Fibroblast of skin of back (primary cell): ENCODE measurements at places on chromosomes 6 and 20.

DNA sequence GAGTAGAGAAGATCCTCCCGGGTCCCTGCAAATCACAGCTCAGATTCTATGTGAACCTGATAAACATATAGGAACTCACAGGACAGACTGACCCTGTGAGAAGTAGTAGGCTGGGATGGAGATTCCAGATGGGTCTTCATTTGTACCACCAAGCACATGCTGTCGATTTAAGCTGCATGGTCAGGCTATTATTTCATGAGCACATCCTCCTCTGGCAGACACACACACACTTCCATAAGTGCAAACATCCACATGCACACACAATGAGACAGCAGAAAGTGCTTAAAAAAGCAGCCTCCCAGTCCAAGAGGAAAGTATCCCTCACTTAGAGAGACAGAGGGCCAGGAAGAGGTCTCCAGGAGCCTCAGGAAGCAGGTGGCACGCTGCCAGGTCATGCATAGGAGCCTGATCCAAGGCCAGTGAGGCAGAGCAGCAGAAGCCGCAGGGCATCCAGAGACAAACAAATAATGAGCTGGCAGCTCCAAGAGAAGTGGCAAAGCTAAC, 131.8 kb downstream of the UNC5CL start:
- peak; percentile 28 for DNase-seq

- DNase-seq = no peak
Measured at GRCh38 chr6:13113376-13113775, 215.0 kb downstream of the TBC1D7 start.

DNA sequence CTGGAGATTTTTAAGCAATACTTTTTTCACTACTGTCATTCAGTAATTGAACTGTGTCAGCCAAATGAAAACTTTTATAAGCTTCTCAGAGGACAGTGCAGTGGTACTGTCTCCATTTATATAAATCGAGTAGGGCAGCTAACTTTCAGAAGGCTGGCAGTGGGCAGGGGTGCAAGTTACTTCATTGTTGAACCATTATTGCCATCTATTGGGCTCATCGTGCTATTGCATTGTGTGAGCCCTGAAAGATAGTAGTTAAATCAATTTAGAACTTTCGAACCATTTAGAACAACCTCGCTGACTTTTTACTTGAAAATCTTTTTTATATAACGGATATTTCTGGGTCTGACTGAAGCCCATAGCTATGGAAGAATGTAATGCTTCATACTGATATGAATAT, 347.8 kb upstream of the PLCB4 start:
- peak; percentile 64 for DNase-seq

DNA sequence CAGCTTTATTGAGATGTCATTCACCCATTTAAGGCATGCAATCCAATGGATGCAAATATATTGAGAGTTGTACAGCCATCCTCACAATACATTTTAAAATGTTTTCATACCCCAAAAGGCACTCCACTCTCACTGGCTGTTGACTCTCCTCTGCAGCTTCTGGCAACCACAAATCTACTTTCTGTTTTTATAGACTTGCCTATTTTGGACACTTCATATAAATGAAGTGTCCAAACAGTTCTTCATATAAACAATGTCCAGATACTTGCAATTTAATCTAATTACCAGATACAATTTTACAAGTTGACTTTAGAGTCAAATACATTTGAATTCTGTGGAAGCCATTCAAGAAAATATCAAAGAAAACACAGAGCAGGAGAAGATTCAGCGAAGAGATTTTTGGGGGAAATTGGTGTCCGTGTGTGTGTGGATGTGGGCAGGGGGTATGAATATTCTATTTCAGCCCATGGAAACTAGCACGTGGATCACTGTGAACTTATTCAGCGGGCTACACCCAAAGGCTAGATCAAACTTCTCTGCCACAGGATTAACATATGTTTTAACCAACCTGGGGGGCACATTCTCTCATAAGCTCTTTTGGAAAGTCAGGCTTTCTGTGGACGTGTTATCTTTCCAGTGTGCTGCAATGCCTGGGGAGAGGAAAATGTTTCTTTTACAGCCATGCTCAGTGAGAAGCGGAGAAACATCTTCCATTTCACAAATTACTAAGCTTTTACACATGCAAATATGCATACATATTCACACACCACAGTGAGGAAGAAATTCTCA, 73.9 kb downstream of the PLG start:
- no peak for DNase-seq

DNA sequence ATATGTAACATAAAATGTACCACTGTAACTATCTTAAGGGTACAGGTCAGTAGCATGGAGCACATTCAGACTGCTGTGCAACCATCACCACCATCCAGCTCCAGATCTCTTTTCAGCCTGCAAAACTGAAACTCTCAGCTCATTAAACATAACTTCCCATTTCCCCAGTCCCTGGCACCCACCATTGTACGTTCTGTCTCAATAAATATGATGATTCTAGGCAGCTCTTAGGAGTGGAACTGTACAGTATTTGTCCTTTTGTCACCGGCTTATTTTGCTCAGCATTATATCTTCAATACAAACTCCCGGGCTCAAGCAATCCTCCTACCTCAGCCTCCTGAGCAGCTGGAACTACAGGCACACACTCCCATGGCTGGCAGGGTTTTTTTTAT, 1.5 kb downstream of the ZC3H12D start:
- no peak for DNase-seq

DNA sequence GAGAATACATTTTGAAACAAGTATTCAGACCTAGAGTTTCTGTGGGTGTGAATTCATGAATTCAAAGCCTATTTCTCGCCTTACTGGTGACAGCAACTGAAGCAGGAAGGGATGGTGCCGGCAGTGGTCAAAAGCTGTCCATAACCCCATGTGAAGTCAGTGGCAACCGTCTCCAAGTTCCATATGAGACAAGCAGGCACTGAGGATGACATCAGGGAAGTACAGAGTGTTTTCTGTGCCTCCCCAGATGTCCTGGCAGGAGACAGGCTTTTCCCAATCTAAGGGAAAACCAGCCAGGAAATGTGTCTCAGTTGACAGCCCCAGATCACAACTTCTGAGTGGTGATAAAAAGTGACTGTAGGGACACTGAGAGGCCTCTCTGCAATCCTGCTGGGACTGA, 66.6 kb downstream of the HIVEP2 start:
- no peak for DNase-seq

- peak; percentile 68 for DNase-seq
Measured at GRCh38 chr20:14445310-14445709, 107.9 kb upstream of the FLRT3 start.

- DNase-seq = no peak
Measured at GRCh38 chr6:160788806-160789205, 86.8 kb downstream of the PLG start.

GRCh38 chr20:49706630-49707091, 7.0 kb downstream of the B4GALT5 start:
- DNase-seq = no peak

DNA sequence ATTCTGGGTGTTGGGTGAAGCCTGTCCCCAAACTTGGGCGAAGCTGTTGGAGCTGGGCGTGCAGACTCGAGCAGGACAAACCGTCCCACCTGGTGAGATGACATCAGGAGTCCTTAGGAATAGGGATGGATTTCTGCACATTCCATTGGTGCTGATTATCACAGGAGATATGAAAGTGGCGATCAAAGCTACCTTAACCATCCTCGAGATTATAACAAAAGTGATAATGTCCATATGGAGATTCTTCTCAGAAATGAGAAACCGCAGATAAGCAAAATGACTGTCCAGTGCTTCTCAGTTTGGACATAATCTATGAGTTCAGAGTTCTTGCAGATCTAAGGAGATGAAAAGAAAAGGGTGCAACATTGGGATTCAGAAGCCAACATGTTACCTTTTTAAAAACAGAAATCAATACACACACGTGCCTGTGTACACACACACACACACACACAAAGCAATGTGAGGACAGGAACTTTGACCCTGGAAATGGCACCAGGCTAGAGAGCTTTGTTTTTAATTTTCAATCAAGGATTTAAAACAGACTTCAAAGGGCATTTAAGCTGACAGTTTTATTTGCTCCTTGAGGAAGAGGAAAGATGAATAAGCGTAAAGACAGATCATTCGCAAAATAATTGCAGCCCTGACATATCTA, 165.4 kb downstream of the CD83 start:
- no peak for DNase-seq

DNA sequence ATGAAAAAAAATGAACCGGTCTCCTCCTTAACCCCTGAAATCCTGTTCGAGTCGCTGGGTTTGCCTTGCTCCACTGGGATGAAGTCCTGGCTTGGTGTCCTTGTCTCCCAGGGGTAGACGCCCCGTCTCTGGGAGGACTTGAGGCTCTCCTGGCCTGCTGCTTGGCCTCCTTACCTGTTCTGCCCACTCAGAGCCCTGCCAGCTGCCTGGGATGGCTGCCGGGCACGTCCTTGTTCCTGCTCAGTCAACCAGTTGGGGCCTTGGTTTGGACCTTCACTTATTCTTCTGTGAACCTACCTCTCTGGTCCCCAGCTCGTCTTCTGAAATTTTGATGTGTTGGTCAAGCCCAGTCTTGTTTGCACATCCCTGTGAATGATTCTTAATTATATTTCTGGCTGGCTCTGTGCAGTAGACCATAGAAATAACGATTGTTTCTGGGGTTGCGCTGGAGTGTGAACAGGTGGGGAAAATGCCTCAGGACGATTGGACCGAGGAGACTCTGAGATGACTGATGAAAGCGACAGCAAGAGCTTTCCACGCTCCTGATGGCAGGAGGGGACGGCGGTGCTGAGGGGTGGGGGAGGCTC, 126.5 kb upstream of the ESR1 start:
- no peak for DNase-seq

GRCh38 chr6:134669485-134669884, 280.4 kb downstream of the ALDH8A1 start:
- no peak for DNase-seq

- DNase-seq = no peak
Measured at GRCh38 chr6:87110636-87111035, 15.7 kb upstream of the CGA start.

- DNase-seq = peak; percentile 30
Measured at GRCh38 chr6:20564269-20564668, 30.0 kb downstream of the CDKAL1 start.

DNA sequence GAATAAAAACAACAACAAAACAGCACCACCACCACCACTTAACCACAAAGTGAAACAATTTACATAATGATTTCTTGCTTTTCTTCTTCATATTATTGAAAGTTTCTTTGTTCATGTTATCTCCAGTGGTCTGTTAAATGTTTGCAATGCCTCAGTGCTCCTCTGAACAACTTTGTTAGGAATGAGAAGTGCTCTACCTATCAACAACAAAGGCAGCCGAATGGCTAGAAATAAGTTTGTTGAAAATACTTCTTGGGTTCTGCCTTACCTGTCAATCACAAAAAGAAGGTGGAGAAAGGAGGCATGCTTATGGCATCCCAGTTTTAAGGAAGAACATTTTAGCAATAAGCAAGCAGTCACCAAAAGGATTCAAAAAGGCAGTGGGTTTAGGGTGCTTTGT, 490.2 kb downstream of the PRKN start:
- no peak for DNase-seq

DNA sequence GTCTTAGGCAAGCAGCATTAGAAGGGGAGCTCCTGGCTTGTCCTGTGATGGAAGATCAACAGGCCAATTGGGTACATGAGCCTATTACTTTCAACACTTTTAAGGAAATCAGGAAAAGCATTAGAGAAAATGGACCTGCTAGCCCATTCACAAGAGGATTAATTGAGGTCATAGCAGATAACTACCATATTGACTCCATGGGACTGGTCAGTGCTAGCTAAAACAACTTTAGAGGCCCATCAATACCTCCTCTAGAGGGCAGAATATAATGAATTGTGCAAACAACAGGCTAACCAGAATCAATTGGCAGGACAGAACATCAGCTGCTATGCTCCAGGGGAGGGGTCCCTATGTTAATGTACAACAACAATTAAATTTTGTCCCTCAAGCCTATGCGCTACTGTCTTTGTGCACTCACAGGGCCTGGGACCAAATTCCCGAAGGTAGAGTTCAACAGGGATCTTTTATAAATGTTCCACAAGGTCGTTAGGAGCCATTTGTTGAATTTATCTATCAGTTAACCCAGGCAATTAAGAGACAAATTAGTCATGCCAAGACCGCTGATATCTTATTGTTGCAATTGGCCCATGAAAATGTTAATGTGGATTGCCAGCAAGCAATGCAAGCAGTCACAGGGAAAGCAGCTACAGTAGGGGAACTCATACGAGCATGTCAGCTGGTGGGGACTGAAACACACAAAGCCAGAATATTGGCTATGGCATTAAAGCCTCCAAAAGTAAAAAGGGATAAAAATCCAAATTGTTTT, 106.6 kb upstream of the BTN3A2 start:
- DNase-seq = no peak

DNA sequence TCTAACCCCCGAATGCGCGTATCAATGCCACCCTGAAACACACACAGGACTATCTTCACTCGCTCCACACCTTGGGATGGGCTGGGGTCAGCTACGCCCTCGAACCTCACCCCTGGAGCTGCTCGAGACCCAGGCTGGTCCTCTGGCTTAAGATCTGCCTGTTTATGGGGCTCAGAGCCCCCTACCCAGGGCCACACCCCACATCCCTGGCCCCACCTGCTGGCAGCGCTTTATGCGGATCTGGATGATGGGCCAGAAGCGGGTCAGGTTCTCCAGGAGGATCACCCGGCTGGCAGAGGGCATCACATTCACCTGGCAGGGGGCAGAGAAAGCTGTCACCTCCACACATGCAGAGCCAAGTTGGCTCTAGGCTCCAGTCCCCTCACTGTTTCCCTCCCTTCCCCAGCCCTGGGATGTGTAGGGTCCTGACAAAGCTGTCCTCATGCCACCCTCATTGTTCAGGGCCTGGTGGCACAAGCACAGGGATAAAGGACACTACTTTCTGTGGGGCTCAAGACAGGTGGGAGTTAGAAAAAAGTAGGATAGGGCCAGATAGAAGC, 8.2 kb downstream of the CUL7 start:
- DNase-seq = no peak

- peak; percentile 5 for DNase-seq
Measured at GRCh38 chr6:77173472-77174074, 289.7 kb downstream of the HTR1B start.

- no peak for DNase-seq
Measured at GRCh38 chr6:128239146-128239545, 281.3 kb downstream of the PTPRK start.

GRCh38 chr20:44109951-44110361, 77.0 kb downstream of the JPH2 start:
- DNase-seq = no peak

- DNase-seq = peak; percentile 35
Measured at GRCh38 chr6:121765060-121765459, 329.6 kb downstream of the GJA1 start.

DNA sequence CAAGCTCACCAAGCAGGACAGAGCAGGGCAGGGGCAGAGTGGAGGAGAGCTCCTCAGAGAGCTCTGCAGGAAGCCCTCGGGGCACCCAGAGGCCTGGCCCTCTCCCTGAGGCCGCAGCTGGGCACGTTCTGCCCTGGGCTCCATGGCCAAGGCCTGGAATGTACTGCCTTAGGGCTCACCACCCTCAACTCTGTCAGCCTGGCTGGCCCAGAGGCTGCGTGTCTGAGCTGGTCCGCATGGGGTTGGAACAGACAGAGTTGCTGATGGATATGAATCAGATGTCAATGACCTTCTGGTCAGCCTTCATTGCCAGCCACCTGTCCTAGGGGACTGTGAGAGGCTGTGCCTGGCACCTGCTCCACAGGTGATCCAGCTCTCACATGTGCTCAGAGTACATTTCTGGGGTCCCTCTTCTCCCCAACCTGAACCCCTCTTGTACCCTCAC, 33.2 kb upstream of the PCMTD2 start:
- no peak for DNase-seq

GRCh38 chr6:36135053-36135731, 4.9 kb downstream of the MAPK13 start:
- no peak for DNase-seq

GRCh38 chr6:10838794-10839333, 525 bp upstream of the MAK start:
- DNase-seq = no peak
